ENCODE measurements at places on chromosomes 12 and 14.

DNA sequence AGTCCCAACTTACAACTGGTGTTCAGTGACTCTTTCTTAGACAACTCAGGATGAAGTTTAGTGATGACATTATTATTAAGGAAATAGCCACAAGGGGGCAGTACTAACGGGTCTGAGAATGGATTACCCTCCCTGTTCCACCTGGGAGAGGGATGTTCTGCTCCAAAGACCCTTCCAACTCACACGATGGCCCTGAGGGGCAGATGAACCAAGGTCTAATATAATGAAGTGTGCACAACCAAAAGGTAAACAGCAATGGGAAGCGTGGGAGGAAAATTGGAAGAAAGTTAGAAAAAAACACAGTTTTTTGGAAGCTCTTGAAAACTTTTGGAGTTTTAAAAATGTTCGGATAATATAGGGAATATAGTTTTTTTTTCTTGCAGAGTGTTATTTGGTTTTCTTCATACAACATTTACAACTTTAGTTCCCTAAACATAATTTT lies 24.0 kb downstream of the FGF6 start:
- no peak for DNase-seq

DNA sequence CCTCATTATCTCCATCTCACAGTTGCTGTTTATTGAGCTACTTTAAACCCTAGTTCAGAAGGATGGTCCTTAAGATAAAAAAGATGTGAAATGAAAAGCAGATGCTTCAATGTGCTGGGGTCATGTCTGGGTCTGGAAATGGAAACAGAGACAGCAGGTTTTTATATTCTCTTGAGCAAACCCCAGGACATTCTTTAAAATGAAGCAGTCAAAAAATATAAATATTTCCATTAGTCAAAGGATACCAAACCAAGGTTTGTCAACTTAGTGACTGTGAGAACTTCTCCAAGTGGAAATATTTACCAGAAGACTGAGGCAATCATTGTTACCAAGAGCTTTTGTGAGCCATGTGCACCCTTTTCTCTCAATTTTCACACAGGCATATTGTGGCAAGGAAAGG lies 102.5 kb upstream of the DIO2 start:
- DNase-seq = no peak

GRCh38 chr12:69662764-69663163 lies 36.3 kb downstream of the BEST3 start:
- DNase-seq = no peak

DNA sequence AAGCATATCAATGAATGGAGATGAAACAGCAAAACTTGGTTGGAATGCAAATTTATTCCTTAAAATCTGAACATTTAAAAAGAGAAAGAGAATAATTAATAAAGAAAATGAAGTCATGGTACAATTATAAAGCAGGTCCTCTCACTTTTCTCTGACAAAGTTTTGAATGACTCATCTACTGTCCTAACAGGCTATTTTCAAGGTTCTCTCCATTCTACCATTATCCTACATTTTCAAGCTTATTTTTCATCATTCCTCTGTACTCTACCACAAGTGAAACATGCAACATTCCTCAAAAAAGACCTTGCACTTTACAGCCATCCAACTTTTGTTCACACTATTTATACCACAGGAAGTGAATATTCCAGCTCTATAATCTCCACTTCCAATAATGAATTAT lies 36.9 kb upstream of the AP4S1 start:
- DNase-seq = no peak

DNA sequence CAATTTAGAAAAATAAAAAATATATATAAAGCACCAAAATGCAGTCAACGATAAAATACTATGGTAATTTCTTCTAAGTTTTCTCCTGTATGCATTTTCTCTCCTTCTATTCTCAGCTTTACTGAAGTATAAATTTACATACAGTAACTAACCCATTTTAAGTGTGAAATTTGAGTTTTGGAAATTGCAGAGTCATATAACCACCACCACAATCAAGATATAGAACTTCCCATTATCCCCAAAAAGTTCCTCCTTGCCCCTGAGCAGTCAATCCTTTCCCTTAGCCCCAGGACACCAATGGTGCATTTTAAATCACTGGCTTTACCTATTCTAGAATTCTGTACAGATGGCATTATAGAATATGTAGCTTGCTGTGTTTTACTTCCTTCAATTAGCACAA lies 31.0 kb upstream of the BBS10 start:
- no peak for DNase-seq

DNA sequence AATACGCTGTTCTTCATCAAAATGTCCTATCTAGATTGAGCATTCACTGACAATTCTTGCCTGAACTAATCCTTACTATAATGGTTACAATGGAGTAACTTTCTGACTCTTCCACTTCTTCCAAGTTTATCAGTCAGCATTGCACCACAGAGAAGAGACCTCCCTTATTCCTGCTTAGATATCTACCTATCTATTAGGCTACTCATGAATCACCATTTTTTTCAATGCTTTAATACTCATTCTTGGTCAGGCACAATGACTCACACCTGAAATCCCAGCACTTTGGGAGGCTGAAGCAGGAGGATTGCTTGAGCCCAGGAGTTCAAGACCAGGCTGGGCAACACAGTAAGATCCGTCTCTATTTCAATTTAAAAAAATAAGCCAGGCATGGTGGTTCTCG lies 39.3 kb downstream of the RPS6KA5 start:
- no peak for DNase-seq

GRCh38 chr12:113359939-113360748 lies 1.8 kb downstream of the PLBD2 start:
- no peak for DNase-seq

DNA sequence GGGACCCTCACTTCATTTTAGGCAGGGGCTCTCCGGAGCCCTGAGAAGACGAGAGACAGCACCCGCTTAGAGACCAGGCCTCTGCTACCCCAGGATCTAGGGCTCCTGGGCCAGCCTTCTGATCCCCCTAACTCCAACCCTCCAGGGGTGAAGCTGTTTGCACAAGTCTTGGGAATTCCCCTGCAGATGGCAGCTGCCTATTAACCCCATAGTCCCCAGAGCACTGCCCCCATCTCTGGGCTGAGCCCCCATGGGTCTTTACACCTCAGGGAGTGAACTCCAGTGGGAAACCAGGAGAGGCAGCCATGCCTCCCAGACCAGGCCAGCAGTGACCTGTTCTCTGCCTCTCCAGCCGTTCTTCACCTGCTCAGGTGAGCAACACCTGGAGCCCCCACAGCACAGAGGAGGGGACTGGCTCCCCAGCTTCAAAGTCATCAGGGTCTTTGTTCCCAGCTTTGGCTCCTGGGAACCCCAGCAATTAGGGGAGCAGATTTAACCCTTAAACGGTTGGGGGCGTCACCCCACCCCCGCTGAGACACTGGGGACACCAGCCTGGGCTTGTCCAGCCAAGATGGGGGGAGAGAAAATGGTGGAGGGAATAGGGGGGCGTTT lies 2.3 kb downstream of the WNT10B start:
- DNase-seq = no peak

All from stimulated activated CD8-positive, alpha-beta memory T cell treated with anti-CD3 and anti-CD28 coated beads, Interleukin-7, amount 100 ng/mL, for 4 hours (primary cell).